Right renal cortex interstitium (tissue), 3 donors: ENCODE measurements at places on chromosomes 5 and 9. TPM values are rescaled to one million over a fixed set of nuclear protein-coding genes. Genes with fewer than 3 reads are reported as not detected.

GRCh38 chr9:129735546-129735945, 17.3 kb downstream of the PTGES start:
- DNase-seq: no peak

CTXN3 gene
- polyA plus RNA-seq: not detected

RNF183 gene
- polyA plus RNA-seq: 5.2 TPM

GRPEL2 gene
- polyA plus RNA-seq: 18.2 TPM

- no peak for DNase-seq
These were observed 115.4 kb downstream of the HSD17B3 start for GRCh38 chr9:96186591-96187011.

DNA sequence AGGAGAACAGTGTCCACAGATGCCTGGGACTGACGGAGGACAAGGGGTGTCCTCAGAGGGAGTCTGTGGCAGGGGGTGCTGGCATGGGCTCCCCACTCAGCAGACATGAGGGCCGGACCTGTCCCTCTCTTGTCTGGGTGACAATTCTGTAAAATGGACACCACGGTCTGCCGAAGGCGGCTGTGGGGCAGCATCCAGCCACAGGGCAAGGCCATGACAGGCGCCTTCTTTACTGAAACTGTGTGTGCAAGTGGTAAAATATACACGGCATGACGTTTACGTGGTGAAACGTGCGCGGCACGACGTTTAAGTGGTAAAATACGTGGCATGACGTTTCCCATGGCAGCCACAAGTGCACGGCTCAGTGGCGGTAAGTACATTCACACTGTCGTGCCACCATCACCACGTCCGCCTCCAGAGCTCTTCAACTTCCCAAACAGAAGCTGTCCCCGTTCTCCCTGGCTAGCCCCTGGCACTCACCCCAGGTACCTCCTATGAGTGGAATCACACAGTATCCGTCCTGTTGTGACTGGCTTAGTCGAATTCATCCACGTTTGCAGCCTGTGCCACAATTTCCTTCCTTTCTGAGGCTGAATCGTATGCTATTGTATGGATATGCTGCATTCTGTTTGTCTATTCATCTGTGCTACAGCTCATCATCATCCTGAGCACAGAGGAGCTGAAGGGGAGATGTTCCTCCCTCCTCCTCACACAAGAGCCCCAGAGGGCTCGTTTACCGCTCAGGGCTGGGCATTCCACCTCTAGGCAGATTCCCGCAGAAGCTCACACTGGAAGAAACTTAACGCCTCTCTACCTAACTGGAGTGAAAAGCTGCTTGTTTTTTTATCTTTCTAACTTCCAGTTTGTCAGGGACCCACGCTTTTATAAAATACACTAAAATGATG, 52.5 kb downstream of the COL23A1 start:
- no peak for DNase-seq

DNA sequence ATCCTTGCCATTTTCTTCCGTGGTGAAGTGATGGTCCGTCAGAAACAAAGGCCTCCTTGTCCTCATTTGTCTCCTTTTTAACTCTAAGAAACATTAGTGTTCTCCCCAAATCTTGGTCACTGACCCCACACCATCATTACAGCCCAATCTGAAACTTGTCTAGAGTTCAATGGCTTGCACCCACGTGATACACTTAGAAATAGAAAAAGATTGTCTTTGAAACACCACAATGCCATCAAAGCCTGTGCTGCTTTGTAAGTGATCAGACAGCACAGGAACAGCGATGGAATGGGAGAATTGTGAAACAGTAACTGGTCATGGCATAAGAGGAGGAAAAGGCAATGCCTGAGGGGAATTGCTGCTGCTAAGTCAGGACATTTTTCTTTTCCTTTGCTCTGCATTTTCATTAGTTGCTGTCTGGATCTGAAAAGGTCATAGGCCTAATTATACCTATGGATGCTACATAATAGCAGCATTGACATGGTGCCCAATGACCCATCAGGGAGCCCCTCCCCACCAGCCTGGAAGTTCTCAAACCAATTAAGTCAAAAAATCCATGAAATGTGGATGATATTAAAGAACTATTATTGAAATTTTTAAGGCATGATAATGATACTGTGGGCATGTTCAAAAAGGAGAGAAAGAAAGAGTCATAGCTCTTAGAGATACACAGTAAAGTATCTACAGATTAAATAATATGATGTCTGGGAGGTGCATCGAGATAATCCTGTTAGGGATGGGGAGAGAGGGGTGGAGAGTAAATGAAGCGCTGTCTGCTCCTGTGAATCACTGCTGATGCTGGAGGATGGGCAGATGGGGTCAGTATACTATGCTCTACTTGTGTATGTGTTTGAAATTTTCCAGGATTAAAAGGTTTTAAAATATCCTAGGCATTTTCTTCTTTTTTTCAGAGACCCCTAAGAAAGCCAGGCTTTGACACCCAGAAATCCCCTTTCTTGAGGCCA, 83.6 kb downstream of the ENC1 start:
- no peak for DNase-seq

DNA sequence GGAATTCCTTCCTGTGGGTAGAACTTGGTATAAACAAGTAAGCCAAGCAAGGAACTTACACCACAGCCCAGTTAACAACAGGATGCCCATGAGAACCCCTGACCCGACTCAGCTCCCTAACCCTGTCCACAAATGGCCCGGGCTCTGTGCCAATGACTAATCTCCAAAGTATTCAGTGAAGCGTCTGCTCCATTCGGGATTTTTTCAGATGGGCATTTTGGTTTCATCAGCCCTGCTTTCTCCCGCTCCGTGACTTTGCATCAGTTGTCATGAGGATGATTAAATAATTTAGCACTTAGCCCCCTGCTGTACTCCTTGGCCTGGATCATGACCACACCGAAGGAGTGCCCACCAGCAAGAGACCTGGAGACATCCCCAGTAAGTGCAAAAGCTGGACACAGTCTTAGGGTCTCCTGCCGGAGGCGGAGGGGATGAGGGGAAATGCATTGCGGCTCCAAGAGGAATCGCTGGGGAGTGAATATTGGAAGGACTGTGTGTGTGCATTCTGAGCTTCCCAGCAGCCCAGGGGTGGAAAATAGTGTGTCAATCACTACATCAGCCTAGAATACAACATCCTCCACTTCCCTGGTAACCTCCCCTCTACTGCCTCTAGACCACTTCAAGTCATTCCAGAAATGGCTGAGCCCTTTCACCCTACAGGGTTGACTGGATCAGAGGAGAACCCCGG, 41.4 kb upstream of the DNAH5 start:
- DNase-seq: no peak

DNA sequence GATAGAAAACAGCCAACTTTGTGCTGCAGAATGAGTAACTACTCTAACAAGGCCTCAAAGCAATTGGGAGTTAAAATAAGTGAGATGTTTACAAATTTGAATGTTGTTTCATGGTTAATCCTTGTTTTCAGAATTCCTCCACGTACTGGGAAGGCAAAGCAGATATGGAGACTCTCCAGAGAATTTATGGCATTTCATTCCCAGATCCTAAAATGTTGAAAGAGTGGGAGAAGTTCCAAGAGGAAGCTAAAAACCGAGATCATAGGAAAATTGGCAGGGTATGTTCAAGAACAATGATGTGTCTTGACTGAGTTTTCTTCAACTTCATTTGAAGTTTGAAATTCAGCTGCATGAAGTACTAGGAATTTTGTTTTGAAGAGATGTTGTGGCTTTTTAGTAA, 16.4 kb downstream of the TARS1 start:
- DNase-seq: no peak

DNA sequence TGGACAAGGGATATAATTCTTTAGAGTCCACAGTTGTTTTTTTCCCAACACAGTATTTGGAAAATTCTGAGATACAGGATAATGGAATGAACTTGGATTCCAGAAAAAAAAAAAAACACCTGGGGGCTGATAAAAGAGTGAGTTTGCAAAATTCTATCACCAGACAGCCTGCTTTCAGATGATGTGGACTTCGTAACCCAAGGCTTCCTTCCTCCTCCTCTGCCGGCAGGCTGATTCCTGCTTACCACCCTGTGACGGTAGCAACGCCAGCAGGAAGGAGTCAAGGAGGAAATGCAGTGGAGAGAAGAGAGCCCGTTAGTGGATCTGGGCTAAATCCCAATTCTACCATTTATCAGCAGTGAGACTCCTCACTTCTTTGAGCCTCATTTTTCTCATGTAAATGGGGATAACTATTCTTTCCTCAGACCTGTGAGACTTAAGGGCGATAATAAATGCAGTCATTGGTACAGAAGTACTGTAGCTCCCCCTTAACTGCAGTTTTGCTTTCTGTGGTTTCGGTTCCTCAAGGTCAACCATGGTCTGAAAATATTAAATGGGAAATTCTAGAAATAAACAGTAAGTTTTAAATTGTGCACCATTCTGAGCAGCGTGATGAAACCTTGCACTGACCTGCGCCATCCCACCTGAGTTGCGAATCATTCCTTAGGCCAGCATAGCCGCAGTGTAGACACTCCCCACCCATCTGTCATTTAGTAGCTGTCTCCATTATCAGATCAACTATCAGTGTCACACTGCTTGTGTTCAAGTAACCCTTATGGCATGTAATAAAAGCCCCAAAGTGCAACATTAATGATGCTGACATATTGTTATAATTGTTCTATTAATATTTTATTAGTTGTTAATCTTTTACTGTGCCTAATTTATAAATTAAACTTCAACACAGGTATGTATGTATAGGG, 71.4 kb downstream of the DCP2 start:
- DNase-seq: no peak

GRCh38 chr5:84673785-84674184, 289.1 kb upstream of the EDIL3 start:
- DNase-seq: no peak

GRCh38 chr5:7348168-7348854, 47.6 kb upstream of the ADCY2 start:
- no peak for DNase-seq
